Stimulated activated CD8-positive, alpha-beta memory T cell treated with anti-CD3 and anti-CD28 coated beads, Interleukin-12 subunit alpha, Interleukin-12 subunit beta, amount 100 ng/mL, for 1 hour (primary cell): ENCODE measurements at places on chromosomes 1 and 21.

DNA sequence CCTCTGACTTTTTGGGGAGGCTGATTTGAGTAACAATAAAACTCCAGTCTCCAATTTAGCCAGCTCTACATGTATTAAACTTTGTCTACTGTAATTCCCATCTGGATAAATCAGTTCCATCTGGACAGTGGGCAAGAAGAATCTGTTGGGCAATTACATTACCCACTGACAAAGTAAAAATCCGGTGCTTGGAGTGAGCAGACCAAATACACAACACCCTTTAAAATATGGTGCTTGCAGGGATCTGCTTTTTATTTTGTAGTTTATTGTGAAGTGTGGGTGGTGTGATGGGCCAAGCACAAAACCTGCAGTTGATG, 8.9 kb upstream of the CD55 start:
- DNase-seq = no peak

- DNase-seq = no peak
These were observed 11.3 kb upstream of the IL22RA1 start for GRCh38 chr1:24154215-24154614.

DNA sequence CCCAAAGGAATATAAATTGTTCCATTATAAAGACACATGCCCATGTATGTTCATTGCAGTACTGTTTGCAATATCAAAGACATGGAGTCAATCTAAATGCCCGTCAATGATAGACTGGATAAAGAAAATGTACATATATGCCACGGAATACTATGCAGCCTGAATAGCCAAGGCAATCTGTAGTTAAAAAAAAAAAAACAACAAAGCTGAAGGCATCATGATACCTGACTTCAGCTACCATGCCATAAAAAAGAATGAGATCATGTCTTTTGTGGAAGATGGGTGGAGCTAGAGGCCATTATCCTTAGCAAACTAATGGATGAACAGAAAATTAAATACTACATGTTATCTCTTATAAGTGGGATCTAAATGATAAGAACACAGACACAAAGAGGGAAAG, 36.0 kb downstream of the GPR88 start:
- no peak for DNase-seq

GRCh38 chr1:31627930-31628559, 10.6 kb downstream of the HCRTR1 start:
- no peak for DNase-seq

DNA sequence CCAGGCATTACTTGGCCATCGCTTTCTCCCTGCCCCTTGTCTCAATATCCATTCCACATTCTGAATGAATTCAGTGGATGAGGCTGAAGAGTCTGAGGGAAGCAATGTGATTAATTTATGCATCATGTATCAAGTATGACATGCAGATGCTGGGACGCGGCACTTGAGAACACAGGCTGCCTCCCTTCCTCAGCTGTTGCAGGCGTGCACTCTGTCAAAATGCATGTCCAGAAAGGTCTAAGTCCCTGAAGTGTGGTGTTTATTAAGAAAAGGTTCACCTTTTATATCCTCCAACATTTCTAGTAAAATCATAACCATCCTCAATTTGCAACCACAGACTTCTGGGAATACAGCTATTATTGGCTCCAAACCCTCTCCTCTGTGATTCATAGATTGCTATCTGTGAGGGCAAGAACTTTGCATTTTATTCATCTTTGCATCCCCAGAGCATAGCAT, 22.6 kb upstream of the RAB3GAP2 start:
- DNase-seq = no peak

- no peak for DNase-seq
These were observed 71.0 kb upstream of the ACTRT2 start for GRCh38 chr1:2949966-2950925.

DNA sequence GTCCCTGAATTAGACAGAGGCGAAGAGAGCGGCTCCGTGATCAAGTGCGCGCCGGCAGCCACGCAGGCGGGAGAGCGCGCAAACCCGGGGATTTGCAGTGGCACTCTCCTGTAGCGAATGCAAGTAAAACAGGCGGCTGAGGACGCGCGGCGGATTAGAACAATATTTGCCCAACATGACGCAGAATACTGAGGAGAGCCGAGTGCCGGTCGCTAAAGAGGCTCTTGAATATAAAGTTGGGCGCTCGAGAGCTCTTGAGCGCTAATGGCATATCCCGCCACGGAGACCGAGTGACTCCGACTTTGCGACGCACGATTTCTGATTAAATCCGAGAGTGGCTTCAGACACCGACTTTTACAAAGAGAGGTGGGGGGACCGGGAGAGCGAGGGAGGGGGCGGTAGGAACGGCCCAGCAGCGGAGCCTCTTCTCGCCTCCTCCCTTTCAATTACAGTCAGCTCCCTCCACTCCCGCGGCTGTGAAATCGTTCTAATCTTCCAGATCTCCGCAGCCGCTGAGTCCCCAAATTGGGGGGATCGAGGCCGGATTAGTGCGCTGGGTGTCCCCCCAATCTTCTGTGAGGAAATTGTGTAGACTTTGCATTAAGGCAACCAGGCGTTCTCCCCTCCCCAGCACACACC, 2.3 kb downstream of the PAX7 start:
- DNase-seq = no peak

- DNase-seq = no peak
These were observed 1369.1 kb upstream of the ADGRL4 start for GRCh38 chr1:80375662-80376061.

- no peak for DNase-seq
These were observed 16.6 kb upstream of the TMEM35B start for GRCh38 chr1:35001743-35002142.

- no peak for DNase-seq
These were observed 1.2 kb downstream of the PIK3C2B start for GRCh38 chr1:204493145-204493983.

DNA sequence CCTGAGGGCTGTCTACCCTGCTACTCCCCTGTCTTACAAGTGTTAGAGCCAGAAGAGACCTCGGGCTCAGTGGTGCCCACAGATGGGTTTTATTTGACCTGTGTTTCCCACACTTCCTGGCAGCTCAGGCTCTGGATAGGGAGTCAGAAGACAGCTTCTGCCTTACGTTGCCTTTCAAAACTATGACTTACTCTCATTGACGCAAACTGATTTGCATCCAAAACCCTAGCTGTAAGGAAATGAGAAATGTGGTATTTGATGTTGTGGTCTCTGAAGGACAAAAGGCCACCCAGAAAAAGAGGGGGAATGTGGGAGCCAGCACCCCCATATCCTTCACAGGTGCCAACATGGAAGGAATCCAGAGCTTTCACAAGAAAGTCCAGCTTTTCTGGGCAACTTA, 180.2 kb downstream of the ATG4C start:
- DNase-seq = no peak

- no peak for DNase-seq
These were observed 366.9 kb downstream of the DPYD start for GRCh38 chr1:97553971-97554370.

- no peak for DNase-seq
These were observed 12.9 kb upstream of the BCL10 start for GRCh38 chr1:85289207-85289847.

DNA sequence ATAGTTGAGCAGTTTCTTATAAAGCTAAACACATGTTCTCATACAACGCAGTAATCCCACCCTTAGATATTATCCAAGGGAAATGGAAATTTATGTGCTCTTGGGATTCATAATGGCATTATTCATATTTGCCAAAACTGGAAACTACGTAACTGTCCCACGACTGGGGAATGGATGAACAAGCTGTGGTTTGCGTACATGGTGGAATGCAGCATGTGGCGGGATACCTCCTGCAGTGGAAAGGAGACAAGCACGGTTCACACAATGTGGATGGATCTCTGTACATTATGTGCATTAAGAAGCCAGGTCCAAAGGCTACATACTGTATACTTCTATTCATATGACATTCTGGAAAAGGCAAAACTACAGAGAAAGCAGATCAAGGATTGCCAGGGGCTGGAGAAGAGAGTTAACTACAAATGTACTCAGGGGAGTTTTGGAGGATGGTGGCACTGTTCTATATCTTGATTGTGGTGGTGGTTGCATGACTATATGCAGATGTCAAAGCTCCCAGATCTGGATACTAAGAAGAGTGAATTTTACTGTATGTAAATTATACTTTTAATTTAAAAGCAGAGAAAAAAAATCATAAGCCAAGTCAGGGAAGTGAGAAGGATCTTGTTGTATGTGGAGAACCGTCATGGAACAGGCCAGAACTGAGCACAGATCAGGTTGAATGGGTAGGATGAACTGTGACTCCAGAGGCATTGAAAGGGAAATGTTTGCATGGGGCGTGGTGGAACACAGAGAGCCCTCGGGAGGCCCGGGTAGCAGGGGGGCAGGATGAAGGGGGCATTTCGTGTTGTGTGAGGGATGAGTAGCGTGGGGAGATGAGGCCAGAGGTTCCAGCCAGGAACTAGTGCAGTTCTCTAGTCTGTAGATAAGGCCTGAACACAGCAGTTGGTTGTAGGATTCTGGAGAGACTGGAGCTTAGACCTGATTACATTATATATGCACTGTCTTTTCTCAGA, 90.7 kb downstream of the GALNT2 start:
- DNase-seq = no peak

DNA sequence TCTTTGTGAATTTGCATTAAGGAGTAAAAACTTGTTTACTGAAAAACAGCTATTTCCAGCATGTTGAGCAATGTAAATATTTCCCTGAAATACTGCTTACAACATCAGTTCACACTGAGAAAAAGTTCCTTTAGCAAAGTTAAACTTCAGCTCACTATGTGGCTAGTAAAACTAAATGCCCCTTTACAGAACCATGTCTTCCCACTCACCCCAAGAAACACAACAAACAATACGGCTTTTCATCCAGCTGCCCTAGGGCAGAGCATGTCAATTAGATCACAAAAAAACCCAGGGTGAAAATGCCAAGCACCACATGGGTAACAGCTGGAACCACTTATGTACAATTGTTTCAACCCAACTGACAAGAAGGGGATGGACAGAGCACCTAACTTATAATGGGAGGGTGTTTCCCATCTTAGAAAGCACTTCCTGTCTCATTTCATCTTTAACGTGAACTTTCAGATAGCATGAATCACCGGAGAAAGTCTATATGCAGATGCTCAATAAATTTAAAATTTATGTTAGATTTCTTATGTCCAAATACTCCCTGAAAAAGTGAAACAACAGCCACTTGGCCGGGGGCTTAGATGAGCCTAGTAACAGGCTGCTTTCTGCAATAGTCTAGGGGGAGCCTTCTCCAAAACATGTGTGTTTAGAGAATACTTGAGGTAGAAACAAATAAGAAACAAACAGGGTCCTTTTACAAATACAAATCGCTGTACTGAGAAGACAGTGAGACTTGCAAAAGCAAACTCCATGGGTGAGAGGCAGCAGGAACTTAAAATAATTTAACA, 6.6 kb downstream of the NID1 start:
- DNase-seq = no peak

GRCh38 chr1:100780814-100781213, 61.3 kb downstream of the VCAM1 start:
- DNase-seq = no peak

GRCh38 chr1:247646867-247647266, 32.7 kb downstream of the OR13G1 start:
- DNase-seq = no peak

- no peak for DNase-seq
These were observed 5.7 kb upstream of the CAP1 start for GRCh38 chr1:40034869-40035268.

GRCh38 chr1:40014812-40015594, 25.5 kb upstream of the CAP1 start:
- DNase-seq = no peak

- DNase-seq = no peak
These were observed 3.3 kb upstream of the TBX15 start for GRCh38 chr1:118991448-118991847.

GRCh38 chr1:183604815-183605214, 14.6 kb upstream of the NCF2 start:
- DNase-seq = no peak

- no peak for DNase-seq
These were observed 56.0 kb upstream of the COX20 start for GRCh38 chr1:244779410-244779809.

GRCh38 chr1:66388913-66389312, 145.0 kb upstream of the SGIP1 start:
- no peak for DNase-seq

DNA sequence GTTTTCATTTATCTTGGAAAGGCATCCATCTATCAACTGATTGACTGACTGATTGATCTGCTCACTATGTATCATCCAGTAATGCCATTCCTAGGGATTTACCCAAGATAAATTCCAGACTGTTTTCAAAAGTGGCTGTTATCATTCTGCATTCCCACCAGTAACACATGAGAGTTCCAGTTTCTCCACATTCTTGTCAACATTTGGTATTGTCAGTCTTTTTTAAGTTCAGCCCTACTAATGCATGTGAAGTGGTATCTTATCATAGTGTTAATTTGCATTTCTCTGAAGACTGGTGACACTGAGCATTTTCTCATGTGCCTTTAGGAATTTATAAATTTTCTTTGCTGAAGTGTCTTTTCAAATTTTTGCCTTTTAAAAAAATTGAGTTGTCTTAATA, 99.6 kb downstream of the SIM2 start:
- no peak for DNase-seq

DNA sequence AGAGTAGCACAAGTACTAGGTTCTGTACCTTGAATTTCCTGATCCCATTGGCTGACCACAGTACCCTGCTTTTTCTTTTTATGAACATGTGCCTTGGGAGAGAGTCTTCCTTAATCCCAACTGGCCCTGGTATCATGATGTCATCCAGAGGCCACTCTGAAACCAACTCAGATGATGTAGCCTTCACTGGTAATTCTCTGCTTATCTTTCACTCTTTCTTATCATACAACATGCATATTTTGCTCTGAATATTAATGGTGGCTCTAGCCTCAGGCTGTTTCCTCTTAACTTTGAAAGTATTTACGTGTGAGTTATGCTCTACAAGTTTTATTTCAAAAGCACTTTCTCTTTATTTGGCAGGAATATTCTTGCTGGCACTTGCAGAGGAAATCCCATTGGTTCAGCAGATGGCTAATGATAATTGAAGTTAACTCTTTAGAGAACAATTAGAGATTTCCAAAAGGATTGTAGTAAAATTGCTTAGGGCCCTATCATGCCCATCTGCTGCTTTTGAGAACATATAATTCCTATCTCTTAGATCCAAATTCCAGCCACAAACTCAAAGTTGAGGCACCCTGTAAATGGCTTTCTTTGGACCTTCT, 86.1 kb downstream of the PTGER3 start:
- DNase-seq = no peak

- no peak for DNase-seq
These were observed 92.0 kb downstream of the MAST2 start for GRCh38 chr1:45895406-45895805.

- DNase-seq = no peak
These were observed 11.5 kb upstream of the A3GALT2 start for GRCh38 chr1:33332357-33332789.

GRCh38 chr1:17167041-17167785, 37.7 kb upstream of the PADI1 start:
- no peak for DNase-seq

GRCh38 chr1:47866601-47867437, 130.4 kb downstream of the TRABD2B start:
- no peak for DNase-seq
